SK-MEL-5 (cell line): ENCODE measurements at places on chromosomes 2 and 18. TPM values are rescaled to one million over a fixed set of nuclear protein-coding genes. Genes with fewer than 3 reads are reported as not detected.

SERPINB13 gene
- total RNA-seq: not detected in 2 replicates

ANKRD23 gene
- 1.8 and 4.0 TPM in 2 replicates for total RNA-seq

TGFA gene
- 2.1 and 2.4 TPM in 2 replicates for total RNA-seq

LIMS4 gene
- total RNA-seq: 0.16 TPM in 1 of 2 replicates, not detected in the other

FAM237A gene
- not detected in 2 replicates for total RNA-seq

IL1RL1 gene
- not detected in 2 replicates for total RNA-seq

UPP2 gene
- not detected in 2 replicates for total RNA-seq

SAG gene
- total RNA-seq: not detected in 2 replicates

COL4A4 gene
- not detected in 2 replicates for total RNA-seq

DNA sequence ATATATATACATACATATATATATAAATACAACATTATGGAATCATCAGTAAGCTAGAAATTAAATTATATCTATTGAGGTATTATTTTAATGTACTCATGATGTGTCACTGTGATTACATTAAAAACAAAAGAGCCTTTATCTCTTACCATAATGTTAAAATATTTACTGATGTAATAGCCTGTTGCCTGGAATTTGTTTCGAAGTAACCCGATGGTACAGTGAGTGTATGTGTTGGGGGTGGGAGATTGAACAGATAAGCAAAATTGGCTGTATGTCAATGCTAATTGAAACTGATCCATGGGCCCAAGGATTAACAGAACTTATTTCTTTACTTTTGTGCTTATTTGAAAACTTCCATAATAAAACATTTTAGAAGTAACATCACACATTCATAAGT, 1473.2 kb downstream of the LRP1B start:
- DNase-seq: no peak

GRCh38 chr2:239889641-239890121, 135.5 kb downstream of the NDUFA10 start:
- no peak for DNase-seq

DNA sequence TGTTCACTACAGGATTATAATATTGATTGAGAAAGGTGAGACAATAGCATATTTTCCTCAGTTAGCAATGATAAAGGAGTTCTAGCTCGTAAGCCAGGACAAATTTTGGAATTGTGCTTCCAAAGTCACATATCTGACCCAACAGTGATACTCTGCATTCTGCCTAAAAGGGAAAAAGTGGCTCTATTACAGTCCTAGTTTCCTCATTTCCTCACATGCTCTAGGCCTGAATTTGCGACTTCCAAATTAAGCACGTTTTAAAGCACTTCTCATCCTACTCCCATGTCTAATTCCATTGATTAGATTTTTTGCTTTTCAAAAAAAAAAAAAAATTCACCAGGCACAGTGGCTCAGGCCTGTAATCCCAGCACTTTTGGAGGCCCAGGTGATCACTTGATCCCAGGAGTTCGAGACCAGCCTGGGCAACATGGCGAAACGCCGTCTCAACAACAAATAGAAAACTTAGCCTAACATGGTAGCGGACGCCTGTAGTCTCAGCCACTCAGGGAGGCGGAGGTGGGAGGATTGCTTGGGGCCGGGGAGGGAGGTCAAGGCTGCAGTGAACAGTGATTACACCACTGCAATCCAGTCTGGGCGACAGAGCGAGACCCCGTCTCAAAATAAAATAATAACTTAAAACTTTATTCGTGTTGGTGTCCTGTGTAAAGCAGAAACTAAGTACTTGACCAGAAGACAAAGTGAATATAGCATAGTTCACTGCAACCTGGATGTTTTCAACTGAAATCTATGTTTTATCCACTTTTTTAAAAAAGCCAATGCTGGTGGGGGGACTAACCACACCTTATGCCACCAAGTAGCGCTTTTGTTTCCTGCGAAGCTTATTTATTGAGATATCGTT, 1.5 kb downstream of the ESCO1 start:
- peak; percentile 65 for DNase-seq

DNA sequence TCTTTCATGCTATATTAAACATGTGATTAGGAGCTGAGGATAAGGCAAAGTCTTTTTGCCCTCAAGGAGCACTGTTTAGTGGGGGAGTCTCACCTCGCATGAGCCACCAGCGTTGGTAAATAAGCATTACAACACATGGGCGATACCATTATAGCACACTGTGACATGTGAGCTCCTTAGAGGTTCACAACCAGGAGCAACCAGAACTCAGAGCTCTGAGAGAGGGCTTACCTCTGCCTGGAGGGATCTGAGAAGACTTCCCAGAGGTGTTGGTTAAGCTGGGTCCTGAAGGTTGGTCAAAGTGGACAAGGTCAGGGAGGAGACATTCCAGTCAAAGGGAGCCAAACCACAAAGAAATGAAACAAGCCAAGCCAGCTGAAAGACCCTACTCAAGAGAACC, 158.8 kb downstream of the ESCO1 start:
- DNase-seq: no peak

GRCh38 chr2:168450732-168451131, 5.3 kb upstream of the CERS6 start:
- DNase-seq: no peak

- no peak for DNase-seq
These were observed 6.3 kb upstream of the ID2 start for GRCh38 chr2:8675543-8675942.

DNA sequence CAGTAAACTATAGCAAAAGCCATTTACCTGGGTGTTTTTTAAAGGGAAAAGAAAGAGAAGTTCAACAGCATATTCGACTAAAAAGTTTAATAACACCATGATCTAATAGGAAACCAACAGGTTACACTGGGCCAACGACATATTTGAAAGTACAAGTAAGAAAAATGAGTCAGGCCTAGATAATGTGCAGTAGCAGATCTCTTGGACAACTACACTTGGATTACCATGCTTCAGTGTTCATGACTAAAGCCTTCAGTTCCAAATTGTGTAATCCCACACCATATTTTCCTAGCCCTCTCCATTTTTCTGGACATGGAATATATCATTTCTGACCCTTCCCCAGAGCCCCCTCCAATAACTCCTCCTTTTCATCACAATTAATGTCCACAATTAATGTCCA, 39.1 kb upstream of the FIGN start:
- DNase-seq: no peak

GRCh38 chr2:207330912-207331311, 165.2 kb upstream of the KLF7 start:
- peak; percentile 73 for DNase-seq

GRCh38 chr2:184596819-184597411, 1.4 kb upstream of the ZNF804A start:
- no peak for DNase-seq

GRCh38 chr2:36481709-36482108, 116.3 kb downstream of the FEZ2 start:
- DNase-seq: no peak

DNA sequence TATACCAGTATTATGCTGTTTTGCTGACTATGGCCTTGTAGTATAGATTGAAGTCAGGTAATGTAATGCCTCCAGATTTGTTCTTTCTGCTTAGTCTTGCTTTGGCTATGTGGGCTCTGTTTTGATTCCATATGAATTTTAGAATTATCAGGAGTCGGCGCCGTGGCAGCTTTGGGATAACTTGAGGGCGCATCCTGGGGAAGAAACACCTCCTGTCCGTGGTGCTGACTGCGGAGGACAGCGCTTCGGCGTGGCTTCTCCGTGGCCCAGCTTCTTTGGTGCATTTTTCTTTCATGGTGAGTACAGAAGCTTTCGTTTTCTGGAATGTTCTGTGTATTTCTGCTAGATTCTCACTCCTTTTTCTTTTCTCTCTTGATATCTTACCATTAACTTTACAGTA, 25.2 kb downstream of the CCDC74A start:
- no peak for DNase-seq

DNA sequence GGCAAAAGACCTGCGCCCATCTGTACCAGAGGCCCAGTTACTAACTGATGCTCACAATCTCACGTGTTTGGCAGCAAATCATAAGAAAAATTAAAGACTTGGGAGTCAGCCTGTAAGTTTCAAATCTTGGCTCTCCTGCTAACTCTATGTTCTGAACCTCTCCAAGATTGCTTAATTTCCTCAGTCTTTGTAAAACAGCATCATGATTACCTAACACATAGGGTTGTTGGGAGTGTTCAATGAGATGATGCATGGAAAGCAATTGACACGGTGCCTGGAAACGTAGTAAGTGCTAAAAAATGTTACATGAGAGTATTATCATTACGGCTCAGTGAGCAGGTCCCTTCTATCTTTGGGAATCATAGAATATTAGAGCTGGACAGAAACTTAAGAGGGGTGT, 497.6 kb upstream of the TCF4 start:
- no peak for DNase-seq

GRCh38 chr2:237669628-237670392, 42.4 kb downstream of the LRRFIP1 start:
- no peak for DNase-seq
